ENCODE measurements at places on chromosomes 4 and X.

- DNase-seq, result no peak
Observed at GRCh38 chr4:151690876-151691275, 69.9 kb downstream of the GATB start.

DNA sequence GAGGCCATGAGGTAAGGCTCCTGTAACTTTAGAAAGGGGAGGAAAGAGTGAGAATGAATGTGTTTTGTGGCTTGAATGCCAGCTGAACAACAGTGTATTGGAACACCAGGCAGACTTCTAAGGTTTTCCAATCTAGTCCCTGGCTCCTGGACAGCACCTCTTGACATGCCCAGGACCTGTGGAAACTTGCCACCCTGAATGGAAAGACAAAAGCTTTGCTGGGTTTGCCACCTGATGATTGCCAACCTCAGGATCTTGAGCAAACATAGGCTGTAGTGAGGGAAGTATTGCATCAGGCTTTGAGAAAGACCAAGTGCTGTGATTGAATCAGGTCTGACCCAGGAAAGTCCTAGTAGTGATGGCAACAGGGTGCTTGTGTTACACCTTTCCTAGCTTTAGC is 1393.1 kb upstream of the DIAPH2 start:
- no peak for DNase-seq

GRCh38 chr4:180636696-180637404 is 1606.4 kb upstream of the TENM3 start:
- DNase-seq, result no peak

DNA sequence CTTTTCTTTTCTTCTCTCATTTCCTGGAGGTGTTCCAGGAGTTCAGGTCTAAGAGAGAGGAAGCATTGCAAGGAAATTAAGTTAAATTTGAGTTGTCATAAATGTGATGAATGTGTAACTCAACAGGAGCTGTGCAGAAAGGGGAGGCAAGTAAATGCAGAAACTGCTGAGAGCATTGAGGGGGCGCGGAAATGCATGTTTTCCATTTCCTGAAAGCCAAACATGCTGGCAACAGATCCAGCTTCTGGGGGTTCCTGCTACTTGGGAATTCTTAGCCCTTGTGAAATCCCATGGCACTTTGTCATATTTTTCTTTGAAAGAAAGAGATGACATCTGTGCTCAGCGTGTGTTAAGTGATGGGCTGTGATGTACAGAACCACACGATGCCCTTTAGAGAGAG is 33.8 kb upstream of the NAP1L5 start:
- DNase-seq, result no peak

- no peak for DNase-seq
Observed at GRCh38 chrX:153669901-153670731, 3.5 kb downstream of the PNCK start.

- no peak for DNase-seq
Observed at GRCh38 chrX:110944311-110944750, 148.7 kb upstream of the CHRDL1 start.

GRCh38 chrX:7542587-7543380 is 300.2 kb upstream of the VCX start:
- no peak for DNase-seq

DNA sequence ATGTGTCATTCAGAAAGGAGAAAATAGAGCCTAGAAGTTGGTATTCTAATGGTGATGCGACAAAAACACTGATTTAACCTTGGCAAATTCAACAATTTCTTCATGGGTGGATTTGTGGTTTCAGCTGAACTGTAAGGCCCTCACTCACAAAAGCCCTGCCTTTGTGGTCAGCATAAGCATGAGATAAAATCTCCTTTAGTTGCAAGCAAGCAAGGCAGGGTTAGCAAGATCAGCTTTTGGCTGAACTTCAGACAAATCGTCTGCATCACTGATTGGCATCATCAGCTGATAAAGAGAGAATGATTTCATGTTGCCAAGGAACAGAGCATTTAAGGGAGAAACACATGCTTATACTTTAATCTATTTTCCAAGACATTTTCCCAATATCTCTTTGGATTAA is 2582.2 kb downstream of the PCDH7 start:
- peak; percentile 7 for DNase-seq

DNA sequence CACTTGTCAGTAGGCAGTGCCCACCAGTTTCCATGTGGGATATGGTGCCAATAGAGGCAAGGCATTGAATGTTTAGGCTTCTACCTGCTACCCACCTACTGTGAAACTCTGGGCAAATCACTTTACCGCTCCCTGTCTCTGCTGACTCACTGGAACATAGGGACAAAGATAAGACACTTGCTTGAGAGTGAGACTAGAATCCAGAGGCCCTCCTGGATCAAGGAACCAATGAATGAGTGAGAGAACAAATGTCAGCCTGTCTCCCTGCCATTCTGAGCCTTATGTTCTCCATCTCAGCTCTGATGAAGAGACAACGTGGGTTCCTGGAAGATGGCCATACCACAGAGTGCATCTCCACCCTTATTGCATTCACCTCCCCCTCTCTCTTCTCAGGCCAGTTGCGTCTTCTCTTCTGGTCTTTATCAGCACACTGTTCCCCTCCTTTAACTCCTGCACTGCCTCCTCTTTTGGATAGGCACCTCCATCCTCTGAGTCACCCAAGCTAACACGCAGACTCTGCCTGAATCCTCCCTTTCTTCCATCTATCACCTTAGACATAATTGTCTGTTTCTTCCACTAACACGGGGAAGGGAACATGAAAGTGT is 15.4 kb upstream of the PRRG3 start:
- DNase-seq, result no peak

GRCh38 chrX:23954396-23954795 is 46.6 kb downstream of the CXorf58 start:
- no peak for DNase-seq

DNA sequence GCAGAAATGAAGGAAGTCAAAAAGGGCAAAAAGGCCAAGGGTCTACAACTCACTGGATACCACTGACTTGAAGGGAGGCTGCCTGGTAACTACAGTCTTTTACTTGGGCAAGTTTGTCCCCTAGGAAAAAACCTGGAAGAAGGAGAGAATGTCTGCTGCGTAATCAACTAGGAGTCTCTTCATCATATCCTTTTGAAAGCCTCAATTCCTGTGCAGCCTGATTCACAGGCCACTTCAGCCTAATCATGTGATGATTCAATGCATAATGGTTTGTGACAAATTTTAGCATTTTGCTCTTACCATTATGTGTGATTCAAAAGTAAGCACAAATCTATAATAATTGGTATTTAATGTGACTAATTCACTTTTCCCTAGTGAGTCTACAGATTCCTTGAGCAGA is 273.6 kb downstream of the FRMPD4 start:
- no peak for DNase-seq

DNA sequence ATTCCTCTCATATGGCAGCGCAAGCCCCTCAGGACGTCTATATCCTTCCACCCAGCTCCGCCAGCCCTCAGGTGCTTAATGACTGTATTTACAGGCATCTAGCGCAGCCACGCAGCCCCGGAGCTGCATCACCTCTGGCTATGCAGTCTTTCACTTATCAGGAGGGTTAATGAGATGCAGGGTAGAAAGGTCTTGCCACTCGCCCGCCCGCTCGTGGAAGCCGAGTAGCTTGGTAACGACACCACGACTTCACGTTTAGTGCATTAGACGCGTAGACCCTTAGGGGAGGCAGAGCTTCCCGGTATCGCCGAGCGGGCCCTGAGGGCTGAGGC is 1.5 kb upstream of the SLC16A2 start:
- peak; percentile 32 for DNase-seq

All from PC-3 (cell line).